ENCODE measurements at places on chromosomes 2 and 18.

- DNase-seq = no peak
Observed at GRCh38 chr2:237154884-237155851, 69.5 kb downstream of the COPS8 start.

- no peak for DNase-seq
Observed at GRCh38 chr18:37551249-37551648, 14.3 kb downstream of the CELF4 start.

DNA sequence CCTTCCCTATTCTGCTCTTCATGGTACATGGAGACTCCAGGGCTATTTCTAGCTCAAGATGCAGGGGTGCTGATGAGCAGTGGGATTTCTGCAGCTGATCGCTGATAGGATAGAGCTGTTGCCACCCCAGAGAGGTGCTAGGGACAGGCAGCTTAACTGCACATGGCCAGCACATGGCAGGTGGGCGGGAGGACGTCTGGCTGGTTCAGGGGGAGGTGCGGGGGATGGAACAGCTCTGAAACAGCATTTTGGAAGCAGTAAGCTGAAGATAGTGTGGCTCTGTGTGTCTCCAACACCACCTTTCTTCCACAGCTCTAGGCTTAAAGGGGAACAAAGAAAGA, 151.9 kb upstream of the PELI1 start:
- DNase-seq = no peak

GRCh38 chr2:42828487-42829425, 36.4 kb upstream of the HAAO start:
- no peak for DNase-seq

DNA sequence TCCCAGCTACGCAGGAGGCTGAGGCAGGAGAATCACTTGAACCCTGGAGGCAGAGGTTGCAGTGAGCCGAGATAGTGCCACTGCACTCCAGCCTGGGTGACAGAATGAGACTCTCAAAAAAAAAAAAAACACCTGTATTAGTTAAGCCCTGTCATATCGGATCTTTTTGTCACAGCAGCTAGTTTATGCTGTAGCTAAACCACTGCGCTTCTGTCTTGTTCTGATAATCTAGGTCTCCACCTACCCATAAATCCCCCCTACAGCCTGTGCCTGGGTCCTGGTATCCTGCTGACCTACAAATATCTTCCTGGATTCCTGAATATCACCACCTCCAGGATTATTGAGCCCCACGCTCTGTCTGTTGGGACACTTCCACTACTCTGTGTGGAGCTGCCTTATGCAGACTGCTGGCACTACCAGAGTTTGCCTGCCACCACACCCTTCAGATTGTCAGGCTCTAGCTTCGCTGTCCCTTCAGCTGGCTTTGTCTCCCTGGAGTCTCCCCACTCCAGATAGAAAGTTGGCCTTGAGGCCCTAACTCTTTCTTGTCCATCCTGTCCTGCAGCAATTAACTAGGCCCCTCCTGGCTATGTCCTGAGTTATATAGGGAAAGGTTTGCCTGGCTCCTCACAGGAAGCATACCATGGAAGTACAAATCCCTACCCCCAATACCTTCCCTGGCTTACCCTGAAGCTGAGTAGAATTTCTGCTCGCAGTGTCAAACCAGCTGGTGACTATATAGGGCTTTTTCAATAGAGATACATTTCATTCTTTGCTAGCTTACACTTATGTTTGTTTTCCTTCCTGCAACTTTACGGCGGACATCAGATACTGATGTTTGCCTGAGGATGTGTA, 136.0 kb upstream of the SERTAD2 start:
- no peak for DNase-seq

- DNase-seq = no peak
Observed at GRCh38 chr2:240460253-240460711, 24.8 kb downstream of the GPC1 start.

DNA sequence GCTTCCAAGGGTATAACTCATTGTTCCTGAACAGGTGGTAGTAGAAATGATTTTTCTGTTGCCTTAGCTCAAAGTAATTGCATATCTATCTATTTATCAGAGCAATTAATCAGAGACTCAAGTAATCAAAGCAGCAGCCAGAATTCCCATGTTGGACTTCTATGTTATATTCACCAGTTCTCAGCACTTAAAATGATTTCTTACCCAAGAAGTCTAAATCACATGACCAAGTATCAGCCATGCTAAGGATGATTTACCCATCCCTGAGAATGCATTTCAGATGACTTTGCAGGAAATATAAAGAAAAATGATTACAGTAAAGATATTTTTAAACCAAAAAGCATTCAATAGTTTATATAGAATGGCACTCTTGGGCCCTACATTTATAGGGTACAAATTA, 352.2 kb downstream of the NUP35 start:
- DNase-seq = no peak

DNA sequence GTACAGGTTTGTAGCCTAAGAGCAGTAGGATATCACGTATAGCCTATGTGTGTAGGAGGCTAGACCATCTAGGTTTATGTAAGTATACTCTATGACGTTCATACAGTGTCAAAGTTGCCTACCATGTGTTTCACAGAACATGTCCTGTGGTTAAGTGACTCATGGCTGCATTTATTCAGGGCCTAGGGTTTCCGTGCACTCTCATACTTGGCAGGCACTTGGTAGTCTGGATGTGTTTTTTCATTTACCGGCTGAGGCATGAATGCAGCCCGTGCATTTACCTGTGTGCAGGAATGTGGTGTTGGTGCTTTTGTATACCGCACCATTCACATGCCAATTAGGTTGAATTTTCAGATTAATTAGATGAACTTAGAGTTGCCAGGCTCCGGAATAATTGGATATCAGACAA, 43.4 kb downstream of the MYL12B start:
- no peak for DNase-seq
